NCI-H1092 (cell line): ENCODE measurements at places on chromosomes 5 and 9.

- DNase-seq, result no peak
Observed at GRCh38 chr5:10329446-10329819, 21.7 kb upstream of the CMBL start.

GRCh38 chr9:130756455-130757152 lies 63.0 kb downstream of the EXOSC2 start:
- DNase-seq, result no peak

DNA sequence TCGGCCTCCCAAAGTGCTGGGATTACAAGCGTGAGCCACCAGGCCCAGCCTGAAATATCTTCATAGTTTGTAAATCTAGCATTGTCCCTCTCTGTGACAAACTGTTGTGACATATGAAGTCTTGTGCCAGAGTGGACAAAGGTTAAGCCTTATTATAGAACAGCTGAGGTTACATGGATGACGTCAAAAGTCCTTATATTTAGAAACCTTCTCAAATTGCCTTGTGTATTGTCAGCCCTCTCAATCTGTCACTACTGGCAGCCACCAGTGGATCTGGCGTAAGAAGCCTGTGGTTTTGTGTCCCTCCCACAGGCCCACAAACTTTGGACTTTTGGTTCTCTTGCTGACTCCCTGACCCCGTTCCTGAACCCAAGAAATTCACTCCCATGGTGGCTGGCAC lies 79.4 kb upstream of the CCDC112 start:
- DNase-seq, result no peak

- DNase-seq, result no peak
Observed at GRCh38 chr5:149147676-149148075, 6.4 kb downstream of the ABLIM3 start.

DNA sequence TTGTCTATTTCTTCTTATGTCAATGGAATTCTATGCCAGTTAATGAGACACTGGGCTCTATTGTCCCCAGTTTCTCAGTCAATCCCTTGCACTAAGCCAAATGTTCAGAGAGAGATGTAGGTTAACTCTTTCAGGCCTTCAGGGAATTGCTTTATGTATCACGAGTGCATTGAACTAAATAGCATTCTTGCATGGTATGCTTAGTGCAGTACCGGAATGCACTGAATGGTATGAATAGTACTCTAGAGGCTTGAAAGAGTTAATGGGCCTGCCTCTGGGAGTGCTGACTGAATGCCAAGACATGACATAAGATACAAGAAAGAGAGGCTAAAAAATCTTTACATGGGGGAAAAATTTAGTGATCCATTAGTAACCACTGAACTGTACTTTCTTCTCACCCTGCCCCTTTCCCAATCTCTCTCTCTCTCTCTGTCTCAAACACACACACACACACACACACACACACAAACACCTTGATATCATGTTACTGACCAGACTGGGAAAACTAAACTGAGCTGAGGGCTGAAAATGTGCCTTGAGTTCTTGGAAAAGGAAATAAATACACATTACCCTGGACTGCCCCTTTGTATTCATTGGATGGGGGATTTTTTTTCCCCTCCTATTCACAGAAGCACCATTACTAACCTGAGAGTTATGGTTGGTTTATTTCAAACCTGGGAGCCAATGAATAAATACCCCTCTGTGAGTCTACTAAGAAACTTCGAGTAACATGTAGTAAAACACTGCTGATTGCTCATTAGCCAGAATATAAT lies 35.4 kb upstream of the TMC1 start:
- no peak for DNase-seq

- DNase-seq, result no peak
Observed at GRCh38 chr5:132592521-132592920, 35.7 kb downstream of the RAD50 start.

DNA sequence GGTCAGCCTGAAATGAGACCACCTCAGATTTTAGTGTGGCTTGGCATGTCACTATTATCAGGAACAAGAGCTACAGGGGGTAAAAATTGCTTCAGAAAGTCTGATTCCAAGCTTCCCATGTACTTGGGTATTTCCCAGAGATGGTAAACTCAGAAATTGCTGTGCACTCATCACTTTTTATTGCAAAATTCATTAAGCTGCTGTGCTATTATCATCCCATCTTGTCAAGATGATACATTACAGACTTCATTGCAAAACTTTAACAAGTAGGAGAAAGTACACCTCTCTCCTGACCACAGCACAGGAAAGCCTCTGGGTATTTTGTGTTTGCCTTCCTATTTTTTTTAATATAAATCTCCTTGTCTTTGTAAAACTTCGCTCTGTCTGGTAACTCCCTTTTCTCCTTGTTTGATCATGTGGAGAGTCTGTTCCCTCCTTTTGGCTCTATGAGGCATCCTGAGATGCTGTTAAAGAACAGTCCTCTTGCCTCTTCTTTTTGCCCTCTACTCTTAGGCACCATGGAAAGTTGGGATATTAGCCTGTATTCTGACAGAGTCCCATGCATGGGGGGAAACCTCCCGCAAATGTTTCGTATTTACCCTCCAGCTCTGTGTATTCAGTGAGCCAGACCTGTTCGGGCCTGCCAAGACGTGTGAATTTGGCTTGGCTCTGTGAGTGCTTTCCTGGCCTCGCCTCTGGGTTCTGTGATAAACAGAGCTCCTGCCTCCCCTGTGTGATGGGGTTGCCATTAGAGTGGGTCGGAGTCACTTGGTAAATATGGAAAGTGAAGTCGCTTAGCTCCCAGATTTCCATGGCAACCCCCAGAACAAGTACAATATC lies 260.7 kb downstream of the NR3C1 start:
- DNase-seq, result no peak

- no peak for DNase-seq
Observed at GRCh38 chr5:179516221-179516620, 34.1 kb upstream of the RUFY1 start.

DNA sequence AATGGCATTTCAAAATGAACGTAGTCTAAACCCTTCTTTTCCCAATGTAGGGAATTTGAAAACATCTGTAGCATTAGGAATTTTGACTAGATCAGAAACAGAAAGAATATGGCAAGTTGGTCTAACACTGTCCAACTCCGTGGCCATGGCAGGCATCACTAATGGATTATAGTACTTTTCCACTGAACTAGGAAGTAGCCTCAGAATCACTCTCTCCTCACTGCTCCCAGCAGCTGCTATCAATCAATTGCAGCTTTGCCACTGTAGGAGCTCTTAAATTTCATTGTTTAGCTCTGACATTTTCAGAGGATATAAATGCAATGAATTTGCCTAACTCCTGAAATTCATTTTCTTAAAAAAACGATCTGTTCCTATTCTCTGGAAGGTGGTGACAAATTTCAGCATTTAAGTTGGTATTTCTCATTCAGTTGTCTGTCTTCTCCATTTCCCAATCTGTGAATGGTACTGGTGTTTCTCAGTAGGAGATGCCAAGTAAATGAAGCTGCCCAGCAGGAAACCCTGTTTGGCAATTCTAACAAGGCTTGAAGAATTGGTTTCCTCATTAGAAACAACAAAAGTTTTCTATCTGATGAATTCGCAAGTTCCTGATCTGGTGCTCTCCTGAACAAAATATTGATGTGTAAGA lies 64.7 kb downstream of the TLR4 start:
- no peak for DNase-seq

GRCh38 chr9:6680797-6681146 lies 35.2 kb upstream of the GLDC start:
- DNase-seq, result no peak

DNA sequence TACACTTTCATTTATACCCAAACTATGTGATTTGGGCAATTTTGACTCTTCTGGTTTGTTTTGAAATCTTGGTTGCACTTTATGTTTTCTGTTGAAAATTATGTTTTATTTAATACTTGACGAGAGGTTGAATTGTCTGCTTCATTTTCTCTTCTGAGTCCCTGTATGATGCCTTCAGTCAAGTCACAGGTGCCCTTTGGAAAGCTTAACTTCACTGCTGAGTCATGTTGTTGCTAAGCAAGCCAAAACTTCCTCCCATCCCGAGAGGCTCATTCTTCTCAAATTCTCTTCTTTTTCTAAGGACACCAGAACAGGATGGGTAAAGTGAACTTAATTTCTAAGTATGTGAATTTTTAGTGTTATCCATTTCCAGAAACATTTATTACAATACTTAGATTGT lies 455.3 kb upstream of the PTGER4 start:
- DNase-seq, result no peak

DNA sequence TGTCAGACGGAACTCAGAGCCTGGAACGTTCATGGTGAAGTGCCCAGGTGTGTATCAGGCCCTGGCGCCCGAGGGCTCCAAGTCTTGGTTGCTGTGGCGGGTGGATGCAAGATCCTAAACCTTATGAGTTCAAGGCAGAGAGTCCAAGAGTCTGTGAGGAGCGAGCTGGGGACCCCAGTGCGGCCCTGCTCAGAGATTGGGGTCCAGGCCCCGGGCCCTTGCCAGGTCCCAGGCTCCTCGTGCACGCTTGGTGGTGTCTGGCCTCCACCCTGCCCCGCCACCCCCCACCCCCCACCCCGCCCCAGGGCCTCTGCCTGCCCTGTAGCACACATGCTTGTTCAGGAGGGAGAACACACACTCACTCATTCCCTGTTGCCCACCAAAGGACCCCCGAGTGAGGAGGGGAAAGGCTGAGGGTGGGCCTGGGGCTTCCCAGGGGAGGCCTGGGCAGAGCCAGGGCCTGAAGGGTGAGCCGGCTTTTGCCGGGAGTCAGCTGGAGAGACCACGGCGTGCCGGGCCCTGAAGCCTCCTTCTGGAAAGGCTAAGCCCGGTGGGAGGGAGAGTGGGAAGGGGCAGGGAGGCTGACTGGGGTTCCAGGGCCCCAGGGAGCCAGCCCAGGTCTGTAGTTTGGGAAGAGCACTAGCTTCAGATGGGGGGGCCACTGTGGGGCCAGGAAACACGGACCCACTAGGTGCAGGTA lies 37.1 kb downstream of the FAM163B start:
- no peak for DNase-seq

DNA sequence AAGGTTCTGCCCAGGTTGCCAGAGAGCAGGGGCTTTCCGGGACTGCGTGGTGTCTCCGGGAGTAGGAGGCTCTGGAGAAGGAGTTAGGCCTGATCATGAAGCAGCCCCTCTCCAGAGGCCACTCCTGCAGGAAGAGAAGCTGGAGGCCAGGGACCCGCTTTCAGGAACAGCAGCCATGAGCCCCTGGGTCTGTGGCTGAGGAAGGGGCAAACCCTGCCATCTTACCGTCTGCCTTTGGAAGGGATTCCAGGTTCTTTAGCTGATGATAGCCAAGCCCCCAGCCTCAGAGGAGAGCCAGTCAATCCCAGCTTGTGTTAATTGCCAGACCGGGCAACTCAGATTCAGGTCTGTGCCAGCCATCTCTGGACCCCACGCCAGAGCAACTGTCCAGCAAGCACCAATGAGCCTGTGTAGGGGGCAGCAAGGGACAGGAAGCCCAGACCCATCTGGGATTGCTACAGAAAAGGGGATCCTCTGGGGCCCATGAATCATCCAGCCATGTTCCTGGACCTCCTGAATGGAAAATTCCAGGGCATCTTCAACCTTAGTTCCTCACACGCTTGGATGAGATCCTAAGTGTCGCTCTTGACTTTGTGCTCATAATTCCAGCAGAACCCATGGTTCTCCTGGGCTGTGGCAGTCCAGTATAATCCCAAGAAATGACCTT lies 42.7 kb upstream of the MVB12B start:
- DNase-seq, result no peak

DNA sequence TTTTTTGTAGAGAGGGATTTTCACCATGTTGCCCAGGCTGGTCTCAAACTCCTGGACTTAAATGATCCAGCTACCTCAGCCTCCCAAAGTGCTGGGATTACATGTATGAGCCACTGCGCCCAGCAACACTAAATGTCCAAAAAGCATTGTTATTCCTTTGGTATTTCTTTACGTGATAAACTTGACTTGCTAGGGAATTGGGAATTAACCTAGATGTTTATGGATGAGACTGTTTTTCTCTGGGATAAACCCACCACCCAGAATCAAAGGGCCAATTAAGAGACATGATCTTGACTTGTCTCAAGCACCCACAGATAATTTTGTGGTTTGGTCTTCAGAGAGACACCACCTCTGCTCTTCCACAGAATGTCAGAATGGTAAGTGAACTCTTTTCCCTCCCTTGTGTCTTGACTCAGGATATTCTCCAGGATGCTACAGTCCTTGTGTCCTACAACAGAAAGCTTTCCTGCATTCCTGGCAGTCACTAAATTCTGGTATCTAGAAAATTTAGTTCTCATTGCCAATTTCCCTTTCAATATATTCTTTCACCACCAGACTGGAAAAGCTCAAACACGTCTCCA lies 55.7 kb downstream of the ALDH1A1 start:
- DNase-seq, result no peak

GRCh38 chr9:70012569-70012968 lies 31.1 kb upstream of the MAMDC2 start:
- no peak for DNase-seq

GRCh38 chr5:121707178-121707577 lies 144.5 kb upstream of the FTMT start:
- no peak for DNase-seq

GRCh38 chr9:21989440-21990189 lies 4.6 kb downstream of the CDKN2A start:
- DNase-seq, result no peak

- DNase-seq, result no peak
Observed at GRCh38 chr5:157519579-157520253, 55.9 kb downstream of the ADAM19 start.

DNA sequence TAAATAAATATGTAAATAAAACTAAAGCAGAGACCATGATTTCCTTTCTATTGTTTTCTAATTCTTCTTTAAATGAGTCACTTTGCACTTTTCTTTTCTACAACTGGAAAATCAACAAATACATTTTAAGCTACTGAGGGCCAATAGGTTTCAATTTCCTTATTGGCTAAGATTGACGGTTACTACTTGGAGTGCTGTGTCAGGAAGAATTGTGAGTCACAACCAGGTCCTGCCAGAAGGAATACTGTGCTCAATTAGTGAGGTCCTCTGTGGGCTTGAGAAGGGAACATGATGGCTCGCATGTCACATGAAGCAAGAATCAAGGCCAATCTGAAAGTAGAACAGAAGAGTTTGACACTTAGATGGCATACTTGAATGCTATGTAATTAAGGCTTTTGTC lies 110.8 kb downstream of the HMHB1 start:
- no peak for DNase-seq

- no peak for DNase-seq
Observed at GRCh38 chr5:111227801-111228200, 3.6 kb downstream of the CAMK4 start.

- DNase-seq, result no peak
Observed at GRCh38 chr5:137778772-137779564, 24.8 kb upstream of the HNRNPA0 start.

DNA sequence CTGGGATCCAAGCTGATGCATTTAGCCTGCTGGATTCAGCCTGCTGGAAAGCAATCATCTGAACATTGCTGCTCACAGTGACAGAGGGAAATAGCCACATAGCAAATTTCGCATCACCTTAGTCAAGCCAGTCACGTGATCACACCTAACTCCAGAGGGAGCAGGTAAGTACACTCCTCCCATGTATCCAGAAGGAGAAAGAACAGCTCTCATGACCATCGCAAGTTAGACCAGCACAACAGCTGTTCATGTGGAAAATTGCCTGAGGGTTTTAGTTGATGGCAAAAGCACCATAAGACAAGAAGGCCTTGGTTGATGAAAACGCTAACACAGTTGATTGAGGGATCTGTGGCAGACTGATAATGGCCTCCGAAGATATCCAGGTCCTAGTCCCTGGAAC lies 34.2 kb upstream of the MYO10 start:
- no peak for DNase-seq
